ENCODE measurements at places on chromosomes 4 and X.
A peak's percentile ranks its signal among the peaks of the same experiment; 100 is the strongest.

DNA sequence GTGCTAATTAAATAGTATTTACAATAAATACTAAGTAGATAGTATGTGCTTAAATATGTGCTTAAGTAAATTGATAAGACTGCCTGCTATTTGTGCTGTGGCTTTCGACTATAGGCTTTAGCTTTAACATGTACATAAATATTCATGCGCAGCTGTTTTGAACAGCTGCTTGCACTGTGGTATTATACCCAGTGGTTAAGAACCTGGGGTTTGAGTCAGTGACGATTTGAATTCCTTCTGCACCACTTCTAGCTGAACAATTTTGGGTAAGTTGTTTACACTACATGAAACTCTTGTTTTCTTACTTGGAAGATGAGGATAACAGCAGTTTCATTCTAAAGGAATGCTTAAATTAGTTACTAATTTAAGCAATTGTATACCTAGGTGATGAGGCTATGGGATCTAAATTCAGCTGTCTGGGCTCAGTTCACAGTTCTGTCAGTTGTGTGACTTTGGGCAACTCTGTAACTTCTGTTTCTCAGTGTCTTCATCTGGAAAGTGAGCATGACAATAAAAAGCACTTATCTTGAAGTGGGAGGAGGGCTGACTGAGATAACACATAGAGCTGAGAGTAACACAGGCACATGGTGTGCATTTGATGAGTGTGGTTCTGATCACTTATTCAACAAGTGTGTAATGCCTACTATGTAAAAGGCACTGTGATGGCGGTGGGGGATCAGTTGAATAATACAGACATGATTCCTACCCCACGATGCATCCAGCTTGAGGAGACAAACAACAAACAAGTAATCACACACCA, 37.0 kb downstream of the HPGDS start:
- no peak for DNase-seq

- DNase-seq: no peak
Observed at GRCh38 chr4:76841026-76841425, 56.9 kb downstream of the SOWAHB start.

GRCh38 chr4:140826701-140827027, 70.5 kb upstream of the TBC1D9 start:
- DNase-seq: no peak

DNA sequence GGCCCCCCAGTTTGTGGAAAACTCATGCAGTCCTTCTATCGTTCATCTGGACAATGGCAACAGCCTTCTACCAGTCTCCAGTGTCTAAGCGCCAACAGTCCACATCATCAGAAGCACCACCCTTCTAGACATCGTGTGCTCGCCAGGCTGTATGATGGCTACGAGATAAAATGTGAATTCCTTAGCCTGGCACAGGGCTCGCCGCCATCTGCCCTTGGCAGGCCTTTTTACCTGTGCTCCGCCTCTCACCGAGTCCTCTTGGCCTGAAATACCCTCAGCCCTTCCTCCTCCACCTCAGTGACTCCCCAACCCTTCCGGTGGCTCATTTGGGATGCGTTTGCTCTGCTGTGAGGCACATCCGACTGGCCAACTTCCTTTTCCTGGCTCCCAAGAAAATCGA, 15.9 kb upstream of the STS start:
- DNase-seq: no peak

DNA sequence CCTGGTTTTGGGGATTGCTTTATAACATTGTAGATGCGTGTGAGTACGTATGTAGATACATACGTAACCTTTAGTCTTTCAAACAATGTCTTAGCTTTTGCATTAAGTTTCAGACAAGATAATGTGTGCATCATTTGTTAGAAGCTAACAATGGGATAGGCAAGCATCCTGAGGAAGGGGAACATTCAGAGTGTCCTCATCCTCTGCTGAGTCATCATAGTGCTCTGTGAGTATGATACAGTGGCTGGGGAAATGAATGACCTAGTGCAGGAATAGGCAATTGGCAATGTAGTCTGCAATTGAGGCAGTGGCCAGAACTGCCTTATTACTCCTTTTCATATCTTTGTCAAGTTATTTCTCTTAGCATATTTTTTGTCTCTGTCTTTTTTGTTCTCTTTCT, 7.3 kb downstream of the NAP1L5 start:
- DNase-seq: no peak

DNA sequence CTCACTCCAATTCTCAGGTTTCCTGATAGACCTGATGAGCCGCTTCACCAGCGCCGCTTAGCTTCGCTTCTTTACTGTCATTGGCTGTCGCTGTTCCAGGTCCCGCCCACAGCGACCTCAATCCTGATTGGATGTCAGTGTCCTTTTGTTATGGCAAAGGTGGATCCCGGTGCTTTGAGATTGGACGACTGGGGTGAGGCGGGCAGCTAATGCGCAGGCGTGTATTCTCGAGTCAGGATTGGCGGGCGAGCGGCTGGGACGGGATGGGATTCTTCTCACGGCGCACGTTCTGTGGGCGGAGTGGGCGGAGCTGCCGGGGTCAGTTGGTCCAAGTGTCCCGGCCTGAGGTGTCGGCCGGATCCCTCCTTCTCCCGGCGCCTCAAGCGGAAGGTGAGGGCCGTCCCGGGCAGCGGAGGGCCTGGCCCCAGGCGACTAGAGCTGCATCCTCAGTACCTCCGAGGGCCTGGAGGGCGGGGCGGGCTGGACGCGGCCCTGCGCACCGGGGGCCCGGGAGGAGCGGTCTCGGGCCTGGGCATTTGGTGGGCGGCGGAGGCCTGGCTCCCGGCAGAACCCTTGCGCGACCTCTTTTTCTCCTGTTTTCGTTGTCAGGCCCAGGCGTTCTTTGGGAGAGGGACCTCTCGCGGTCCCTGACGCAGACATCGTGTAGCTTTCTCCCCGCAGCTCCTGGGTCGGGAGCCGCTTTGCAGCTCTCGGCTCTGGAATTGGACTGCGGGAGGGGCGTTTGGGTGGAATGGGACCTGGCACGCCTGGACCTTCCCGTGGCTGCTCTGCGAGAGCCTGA, at the start of gene SCOC:
Gene SCOC, plus strand, starts transcription at position 319 of the 802 bp plus-strand sequence. CDS start 5,525 bp downstream, outside the sequence.
- peak; percentile 94 for DNase-seq

GRCh38 chr4:112975567-112976355, 73.7 kb upstream of the ANK2 start:
- no peak for DNase-seq

GRCh38 chr4:179268791-179269190, 1826.6 kb upstream of the AGA start:
- DNase-seq: no peak

All from effector memory CD4-positive, alpha-beta T cell (primary cell).